Muscle of leg (tissue), 16 donors: ENCODE measurements at places on chromosomes 13 and 19. TPM values are rescaled to one million over a fixed set of nuclear protein-coding genes. Genes with fewer than 3 reads are reported as not detected.

- DNase-seq, result no peak
- H3K36me3 ChIP-seq, result peaks cover 4% of the 10 kb centered on the region
- no peak overlapping the region for H3K27ac ChIP-seq
- H3K27me3 ChIP-seq, result peaks cover 2% of the 10 kb centered on the region
Measured at GRCh38 chr19:44851427-44851826, 5.3 kb downstream of the NECTIN2 start.

PRTN3 gene
- polyA plus RNA-seq, result 11.6 TPM

- H3K27ac ChIP-seq, result peak overlapping the region; percentile 87
- H3K36me3 ChIP-seq, result peaks cover 24% of the 10 kb centered on the region
- no peaks in the 10 kb centered on the region for H3K27me3 ChIP-seq
- peak overlapping the region; percentile 17 for H3K4me3 ChIP-seq
- H3K4me1 ChIP-seq, result peaks cover 58% of the 10 kb centered on the region
Measured at GRCh38 chr19:44820648-44821609, 12.0 kb downstream of the BCAM start.

ZNF208 gene
- 0.59 TPM for polyA plus RNA-seq

S1PR2 gene
- 14.3 TPM for polyA plus RNA-seq

GRCh38 chr13:43755844-43756243 is 30.9 kb downstream of the ENOX1 start:
- H3K4me3 ChIP-seq, result no peak overlapping the region
- no peak for DNase-seq
- H3K4me1 ChIP-seq, result peaks cover under 1% of the 10 kb centered on the region
- H3K36me3 ChIP-seq, result no peaks in the 10 kb centered on the region

DNA sequence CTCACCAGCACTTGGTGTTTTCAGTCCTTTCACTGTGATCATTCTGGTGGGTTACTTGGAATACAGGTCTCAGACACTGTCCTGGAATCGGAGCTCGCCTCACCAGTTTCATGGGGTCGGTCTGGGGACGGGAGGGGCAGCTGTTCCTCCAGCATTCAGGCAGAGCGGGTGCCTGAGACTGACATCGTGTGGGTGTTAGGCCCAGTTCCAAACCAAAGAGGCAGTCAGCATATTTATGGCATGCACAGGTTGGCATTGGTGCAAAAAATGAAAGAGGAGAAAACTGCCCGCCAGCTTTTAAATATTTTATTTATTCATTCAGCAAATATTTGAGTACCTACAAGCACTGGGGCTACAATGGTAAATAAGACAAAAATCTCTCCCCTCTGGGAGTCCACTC is 20.1 kb downstream of the PLEKHF1 start:
- no peak for DNase-seq
- H3K36me3 ChIP-seq, result no peaks in the 10 kb centered on the region
- H3K27ac ChIP-seq, result no peak overlapping the region
- no peaks in the 10 kb centered on the region for H3K27me3 ChIP-seq
- H3K4me1 ChIP-seq, result peaks cover 37% of the 10 kb centered on the region
- no peak overlapping the region for H3K4me3 ChIP-seq

- H3K4me1 ChIP-seq, result no peaks in the 10 kb centered on the region
- H3K27ac ChIP-seq, result no peak overlapping the region
- no peaks in the 10 kb centered on the region for H3K36me3 ChIP-seq
- peak; percentile 5 for DNase-seq
- peaks cover 7% of the 10 kb centered on the region for H3K27me3 ChIP-seq
- H3K4me3 ChIP-seq, result no peak overlapping the region
Measured at GRCh38 chr19:41746593-41747227, 8.6 kb upstream of the CEACAM6 start.

DNA sequence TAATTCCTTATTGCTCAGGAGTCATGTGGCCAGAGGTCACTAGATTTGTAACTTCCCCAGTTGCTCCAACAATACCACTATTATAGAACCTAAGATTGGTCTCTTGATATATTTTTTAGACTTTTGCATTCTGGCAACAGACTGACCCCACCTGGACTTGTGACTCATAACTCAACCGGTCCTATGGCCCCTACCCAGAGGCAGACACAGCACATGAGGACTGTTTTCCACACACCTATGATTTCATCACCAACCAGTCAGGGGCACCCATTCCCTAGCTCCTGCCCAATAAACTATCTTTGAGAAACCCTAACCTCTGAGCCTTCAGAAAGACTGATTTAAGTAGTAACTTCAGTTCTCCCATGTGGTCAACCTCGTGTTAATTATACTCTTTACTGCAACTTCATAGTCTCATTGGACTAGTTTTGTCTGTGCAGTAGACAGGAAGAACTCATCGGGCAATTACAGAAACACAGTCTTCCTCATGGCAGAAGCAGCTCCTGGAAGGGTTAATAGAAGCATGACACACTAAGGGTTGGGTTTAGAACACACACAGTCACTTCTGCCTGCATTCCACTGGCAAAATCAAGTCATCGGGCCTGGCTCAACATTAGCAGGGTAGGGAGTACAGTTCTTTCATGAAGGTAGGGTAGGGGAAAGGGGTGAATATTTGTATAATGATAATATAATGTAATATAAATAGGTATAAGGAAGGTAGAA is 251.8 kb downstream of the UQCRFS1 start:
- no peaks in the 10 kb centered on the region for H3K36me3 ChIP-seq
- DNase-seq, result no peak
- H3K4me1 ChIP-seq, result no peaks in the 10 kb centered on the region
- H3K27me3 ChIP-seq, result no peaks in the 10 kb centered on the region
- H3K4me3 ChIP-seq, result no peak overlapping the region
- H3K27ac ChIP-seq, result no peak overlapping the region
